GM12878 (cell line): ENCODE measurements at places on chromosomes 7 and 10. TPM values are rescaled to one million over a fixed set of nuclear protein-coding genes. Genes with fewer than 3 reads are reported as not detected.

DNA sequence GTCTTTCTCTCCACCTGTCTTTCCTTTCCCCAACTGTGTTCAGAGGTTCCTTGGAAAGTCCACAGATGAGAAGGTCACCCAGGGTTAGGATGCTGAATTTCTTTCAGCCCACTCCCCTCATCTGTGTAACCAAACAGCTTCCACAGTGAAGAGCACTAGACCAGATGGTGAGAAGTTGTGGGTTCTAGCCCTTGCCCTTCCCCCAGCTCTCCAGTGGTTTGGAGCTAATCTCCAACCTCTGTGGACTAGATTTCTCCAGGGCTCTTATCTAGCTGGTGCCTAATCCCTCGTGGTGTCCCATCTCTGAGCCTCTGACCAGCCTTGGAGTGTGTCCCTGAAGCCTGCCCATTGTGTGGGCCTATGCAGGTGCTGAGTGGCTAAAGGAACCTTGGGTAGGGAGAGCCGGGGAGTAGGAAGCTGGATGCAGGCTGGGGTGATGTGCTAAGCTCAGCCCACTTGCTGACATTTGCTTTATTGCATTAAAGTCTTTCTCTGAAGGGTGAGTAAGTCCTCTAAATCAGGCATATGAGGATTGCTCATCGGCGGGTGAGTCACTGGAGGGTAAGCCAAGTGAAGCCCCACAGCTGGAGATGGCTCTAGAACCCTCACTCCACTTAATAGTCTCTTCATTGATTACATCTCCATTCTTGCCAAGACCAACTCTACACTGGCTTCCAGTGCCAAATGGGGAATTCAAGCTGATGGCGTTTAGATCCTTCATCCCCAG is 14.9 kb downstream of the DUSP5 start:
- no peak for DNase-seq

- DNase-seq: no peak
Measured at GRCh38 chr7:68503400-68503799, 1094.9 kb upstream of the AUTS2 start.

DNA sequence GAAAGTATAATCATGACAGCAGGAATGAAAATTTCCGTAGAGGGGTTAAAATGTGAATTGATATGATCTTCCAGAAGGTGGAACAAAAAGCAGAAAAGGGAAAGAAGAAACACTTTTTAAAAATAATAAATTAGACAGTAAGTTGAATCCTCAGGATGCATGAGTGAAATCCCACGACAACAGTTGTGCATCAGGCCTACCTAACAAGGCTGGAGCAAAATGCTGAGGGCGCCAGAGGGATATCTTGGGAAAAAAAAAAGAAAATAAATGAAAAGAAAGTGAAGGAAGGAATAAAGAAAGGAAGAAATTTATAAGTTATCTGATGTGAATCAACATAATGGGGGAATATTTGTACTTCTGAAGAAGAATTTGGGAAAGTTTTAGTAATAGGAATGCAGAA is 13.0 kb upstream of the HUS1 start:
- DNase-seq: no peak

DNA sequence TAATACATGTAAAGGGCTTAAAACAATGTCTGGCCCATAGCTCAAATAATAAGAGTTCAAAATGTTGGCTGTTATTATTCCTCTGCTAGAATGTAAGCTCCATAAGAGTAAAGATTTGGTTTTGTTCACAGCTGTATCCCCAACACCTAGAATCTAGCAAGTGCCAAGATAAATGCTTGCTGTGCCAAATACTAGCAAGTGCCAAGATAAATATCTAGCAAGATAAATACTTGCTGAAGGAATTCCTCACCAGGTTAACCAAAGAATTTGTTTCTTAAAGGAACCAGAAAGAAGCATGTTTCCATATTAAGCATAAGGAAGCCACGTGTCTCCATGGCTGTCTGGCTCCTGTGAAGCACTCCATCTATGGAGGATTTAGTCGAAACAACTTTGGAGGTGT is 235.2 kb upstream of the SP4 start:
- no peak for DNase-seq

GRCh38 chr10:95438781-95439180 is 122.4 kb downstream of the SORBS1 start:
- no peak for DNase-seq

The SCIN gene
- 0.92 and 1.2 TPM in 2 replicates for polyA plus RNA-seq

GRCh38 chr10:73093922-73094850 is 2.5 kb downstream of the P4HA1 start:
- no peak for DNase-seq

GRCh38 chr10:61877887-61878739 is 23.4 kb upstream of the ARID5B start:
- no peak for DNase-seq

The CALHM3 gene
- polyA plus RNA-seq: 0.09 and 0.13 TPM in 2 replicates

The NOS3 gene
- 0.51 and 0.70 TPM in 2 replicates for polyA plus RNA-seq

The MOGAT3 gene
- not detected in 2 replicates for polyA plus RNA-seq

The TBX20 gene
- not detected in 2 replicates for polyA plus RNA-seq

GRCh38 chr10:63605197-63605967 is 84.2 kb downstream of the REEP3 start:
- no peak for DNase-seq

The SPDYE8 gene
- 0.43 and 0.83 TPM in 2 replicates for polyA plus RNA-seq

DNA sequence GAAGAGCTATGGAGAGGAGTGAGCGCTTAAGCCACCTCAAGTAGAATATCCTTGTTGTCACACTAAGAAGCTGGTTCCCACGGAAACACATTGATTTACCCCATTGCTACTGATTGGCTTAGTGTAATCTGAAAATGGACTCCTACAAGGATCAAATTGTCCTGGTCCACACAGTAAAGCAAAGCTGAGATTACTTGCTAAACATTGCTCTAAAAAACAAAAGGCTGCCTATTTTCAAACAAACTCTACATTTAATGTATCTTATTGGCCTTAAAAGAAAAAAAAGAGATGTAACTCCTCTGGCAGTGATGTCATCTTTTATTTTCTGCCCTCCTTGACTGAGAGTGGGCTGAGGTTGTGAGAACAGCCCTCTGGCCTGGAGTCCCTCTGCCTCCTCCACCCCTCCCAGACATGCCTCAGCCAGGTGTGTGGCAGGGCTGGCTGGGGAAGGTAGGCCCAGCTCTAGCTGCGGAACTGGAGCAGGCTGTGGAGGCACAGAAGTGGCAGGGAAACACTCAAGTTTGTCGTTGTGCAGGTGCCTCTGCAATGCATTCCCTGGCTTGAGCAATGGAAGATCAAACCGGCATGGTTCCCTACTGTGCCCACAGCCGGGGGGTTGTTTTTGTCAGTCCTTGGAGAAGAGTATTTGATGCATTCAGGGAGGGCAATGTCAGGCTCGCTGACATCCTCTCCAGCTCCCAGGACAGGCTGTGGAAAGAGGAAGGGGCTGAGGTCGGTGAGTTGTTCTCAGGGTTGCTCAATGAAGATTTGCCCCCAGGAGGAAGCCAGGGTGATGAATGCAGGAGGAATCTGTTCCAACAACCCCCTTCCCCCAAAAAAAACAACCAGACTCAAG is 9.1 kb downstream of the KLF6 start:
- DNase-seq: no peak

DNA sequence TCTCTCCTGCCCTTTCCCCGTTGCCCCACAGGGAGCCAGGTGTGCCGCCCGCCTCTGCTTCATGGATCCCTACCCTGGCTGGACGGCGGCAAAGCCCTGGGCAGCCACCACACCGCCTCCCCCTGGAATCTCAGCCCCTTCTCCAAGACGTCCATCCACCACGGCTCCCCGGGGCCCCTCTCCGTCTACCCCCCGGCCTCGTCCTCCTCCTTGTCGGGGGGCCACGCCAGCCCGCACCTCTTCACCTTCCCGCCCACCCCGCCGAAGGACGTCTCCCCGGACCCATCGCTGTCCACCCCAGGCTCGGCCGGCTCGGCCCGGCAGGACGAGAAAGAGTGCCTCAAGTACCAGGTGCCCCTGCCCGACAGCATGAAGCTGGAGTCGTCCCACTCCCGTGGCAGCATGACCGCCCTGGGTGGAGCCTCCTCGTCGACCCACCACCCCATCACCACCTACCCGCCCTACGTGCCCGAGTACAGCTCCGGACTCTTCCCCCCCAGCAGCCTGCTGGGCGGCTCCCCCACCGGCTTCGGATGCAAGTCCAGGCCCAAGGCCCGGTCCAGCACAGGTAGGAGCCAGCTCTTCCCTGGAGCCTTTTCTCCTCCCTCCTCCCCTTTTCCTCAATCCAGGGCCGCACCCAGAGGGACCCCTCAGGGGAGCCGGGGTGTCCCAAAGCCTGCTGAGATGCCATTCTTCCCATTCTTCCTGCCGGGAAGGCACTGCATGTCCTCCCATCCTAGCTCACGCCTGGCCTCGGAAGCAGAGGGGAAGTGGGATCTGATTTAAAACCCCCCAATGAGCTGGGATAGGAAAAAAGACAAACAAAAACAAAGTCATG is 4.0 kb downstream of the GATA3 start:
- no peak for DNase-seq

The EFCAB10 gene
- polyA plus RNA-seq: 0.21 and 0.50 TPM in 2 replicates

DNA sequence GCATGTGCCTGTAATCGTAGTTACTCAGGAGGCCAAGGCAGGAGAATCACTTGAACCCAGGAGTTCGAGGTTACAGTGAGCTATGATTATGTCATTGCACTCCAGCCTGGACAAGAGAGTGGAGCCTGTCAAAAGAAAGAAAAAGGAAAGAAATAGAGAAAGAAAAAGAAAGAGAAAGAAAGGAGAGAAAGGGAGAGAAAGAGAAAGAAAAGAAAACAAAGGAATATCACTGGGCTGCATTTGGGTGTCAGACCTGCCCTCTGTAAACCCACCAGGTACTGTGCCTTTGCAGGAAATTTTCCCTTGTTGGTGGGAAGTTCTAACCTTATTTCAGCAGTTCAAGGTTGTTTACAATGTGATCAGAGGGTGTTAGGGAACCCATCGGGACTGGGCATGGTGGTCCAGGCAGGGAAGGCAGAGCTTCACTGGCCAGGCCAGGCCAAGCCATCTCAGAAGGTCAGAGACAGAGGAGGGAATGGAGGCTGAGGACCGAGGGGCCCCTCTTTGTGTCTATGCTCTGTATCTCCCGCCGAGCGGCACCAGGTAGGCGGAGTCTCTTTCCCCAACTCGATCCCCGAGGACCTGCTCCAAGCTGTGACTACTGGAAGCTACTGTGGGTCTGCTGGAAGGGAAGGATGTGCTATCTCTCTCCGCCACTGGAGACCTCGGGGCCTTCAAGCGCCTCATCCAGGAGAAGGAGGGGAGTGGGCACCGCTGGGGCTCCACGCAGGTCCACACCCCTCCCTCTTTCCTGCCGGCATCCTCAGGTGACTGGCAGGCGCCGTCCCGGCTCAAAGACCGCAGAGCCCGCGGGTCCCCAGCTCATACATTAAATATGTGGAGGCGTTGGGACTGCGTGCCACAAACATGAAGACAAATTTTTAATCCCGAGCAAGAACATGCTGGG is 15.2 kb upstream of the KAZALD1 start:
- no peak for DNase-seq
